ENCODE measurements at places on chromosomes 4 and X. TPM values are rescaled to one million over a fixed set of nuclear protein-coding genes. Genes with fewer than 3 reads are reported as not detected.
A peak's percentile ranks its signal among the peaks of the same experiment; 100 is the strongest.

DNA sequence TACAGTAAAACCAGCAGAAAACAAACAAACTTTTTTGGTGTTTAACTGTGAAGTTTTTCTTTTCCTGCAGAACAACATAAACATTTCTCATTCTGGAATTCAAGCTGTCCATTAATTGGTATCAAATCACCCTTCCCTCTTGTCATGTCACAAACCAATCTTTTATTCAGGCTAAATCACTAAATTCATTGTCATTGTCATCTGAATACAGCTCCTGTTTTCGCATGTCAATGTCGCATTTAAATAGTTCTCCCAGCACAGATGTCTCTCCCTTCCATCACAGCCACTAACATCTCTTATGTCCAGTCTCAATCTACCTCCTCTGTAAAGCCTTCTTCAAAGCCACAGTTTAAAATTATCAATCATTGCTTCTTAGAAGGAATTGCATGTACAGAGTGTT lies 192.1 kb upstream of the PCDH10 start:
- DNase-seq = no peak

DNA sequence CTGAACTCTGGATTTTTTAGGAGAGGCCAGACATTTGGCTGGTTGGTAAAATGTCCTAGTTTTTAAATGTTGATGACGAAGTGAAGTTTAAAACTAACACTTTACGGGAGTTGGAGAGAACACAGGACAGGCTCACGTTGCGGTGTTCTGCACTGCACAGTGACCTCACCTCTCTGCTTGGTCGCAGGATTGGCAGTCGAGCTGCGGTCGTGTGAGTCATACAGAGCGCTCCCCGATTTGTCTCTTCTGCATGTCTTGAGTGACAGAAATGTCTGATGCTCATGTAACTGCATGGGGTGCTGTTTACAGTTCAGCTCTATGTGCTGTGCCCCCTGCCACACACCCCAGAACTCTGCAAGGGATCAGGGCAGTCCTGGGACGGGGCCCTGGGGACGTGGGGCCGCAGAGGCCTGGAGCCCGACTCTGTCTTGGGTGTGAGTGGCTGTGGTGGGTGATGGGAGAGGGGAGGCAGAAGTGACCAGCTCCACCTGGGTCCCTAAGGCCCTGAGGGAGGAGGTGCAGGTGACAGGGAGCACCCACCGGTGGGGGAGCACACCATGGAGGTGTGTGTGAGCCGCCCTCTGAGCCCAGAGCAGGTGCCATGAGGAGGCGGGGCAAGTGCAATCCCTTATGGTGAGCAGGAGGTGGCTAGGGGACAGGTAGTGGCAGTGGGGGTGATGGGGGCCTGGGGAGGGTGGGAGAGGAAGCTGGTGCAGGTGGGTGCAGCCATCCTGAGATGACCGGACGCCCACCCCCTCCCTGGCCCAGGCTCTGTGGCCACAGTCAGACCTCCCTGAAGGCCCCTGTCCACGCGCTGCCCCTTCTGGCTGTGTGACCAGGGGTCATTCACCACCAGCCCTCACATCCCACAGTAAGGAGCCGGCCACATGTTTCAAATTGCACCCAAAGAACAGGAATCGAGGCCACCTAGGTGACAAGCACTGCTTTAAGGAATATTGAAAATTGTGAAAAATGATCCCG lies 77.9 kb upstream of the ADRA2C start:
- DNase-seq = no peak

- DNase-seq = peak; percentile 36
Observed at GRCh38 chr4:93147524-93148212, 680.9 kb upstream of the ATOH1 start.

DNA sequence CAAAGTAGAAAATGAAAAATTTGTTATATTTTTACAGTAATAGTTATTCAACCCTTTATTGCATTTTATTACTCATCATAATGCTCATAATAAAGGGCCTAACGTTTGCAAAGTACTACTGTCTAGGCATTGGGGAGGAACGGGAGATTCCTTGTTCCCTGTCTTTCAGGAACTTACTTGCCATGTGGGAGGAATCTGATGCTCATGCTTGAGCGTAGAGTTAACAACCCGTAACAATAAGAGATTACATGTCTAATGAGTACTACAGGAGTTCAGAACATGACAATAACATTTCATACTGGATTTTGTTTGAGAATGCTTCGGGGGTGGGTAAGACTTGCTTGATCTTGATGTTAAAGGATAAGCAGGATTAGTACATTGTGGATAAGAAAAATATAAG lies 2.9 kb downstream of the CCSER1 start:
- DNase-seq = peak; percentile 11

ADGRL3 gene
- polyA plus RNA-seq = 27.9 TPM

F9 gene
- polyA plus RNA-seq = not detected

GPM6B gene
- polyA plus RNA-seq = 23.0 TPM

PNMA6F gene
- polyA plus RNA-seq = 0.32 TPM

LRRC66 gene
- 1.2 TPM for polyA plus RNA-seq
